Activated gamma-delta T cell treated with anti-CD3 and anti-CD28 coated beads, Interleukin-2, amount 50 U/mL, for 16 hours (primary cell): ENCODE measurements at places on chromosomes 5 and 9.

GRCh38 chr9:90727488-90727887, 74.1 kb upstream of the SYK start:
- DNase-seq = no peak

- DNase-seq = no peak
Observed at GRCh38 chr9:134178768-134179551, 14.6 kb upstream of the RNU6ATAC start.

- DNase-seq = no peak
Observed at GRCh38 chr5:138874771-138875551, at the start of gene LRRTM2. Gene LRRTM2 (minus strand): TSS chr5:138875335. CDS start chr5:138874911, 424 bp downstream.

- DNase-seq = no peak
Observed at GRCh38 chr9:17625644-17626388, 47.0 kb downstream of the SH3GL2 start.

GRCh38 chr5:85896514-85896913, 721.2 kb upstream of the COX7C start:
- DNase-seq = no peak

DNA sequence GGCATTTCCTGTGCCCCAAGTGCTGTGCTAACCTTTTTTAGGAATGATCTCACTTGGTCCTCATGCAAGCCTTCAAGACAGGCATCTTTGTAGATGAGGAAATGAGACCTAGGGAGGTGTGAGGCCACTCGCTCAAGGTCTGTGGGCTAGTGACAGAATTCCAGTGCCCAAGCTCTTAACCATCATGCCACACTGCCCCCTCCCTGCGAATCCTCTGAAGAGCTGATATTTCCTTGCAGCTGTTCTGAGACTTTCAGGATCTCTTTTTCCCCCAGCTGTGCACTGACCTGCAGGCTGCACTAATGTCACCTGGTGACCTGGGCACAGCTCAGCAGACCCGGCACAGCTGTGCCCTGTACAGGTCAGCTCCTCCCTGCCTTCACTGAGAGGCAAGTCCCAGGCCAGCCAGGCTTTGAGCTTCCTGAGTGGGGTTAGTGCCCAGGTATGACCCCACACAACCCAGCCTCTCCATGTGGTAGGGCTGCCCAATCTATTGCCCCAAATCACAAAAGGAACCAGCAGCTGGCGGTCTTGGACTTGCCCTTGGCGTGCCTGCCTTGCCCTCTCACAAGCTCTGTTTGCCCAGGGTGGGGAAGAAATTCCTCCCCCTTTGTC, 32.7 kb downstream of the MORN5 start:
- no peak for DNase-seq

GRCh38 chr5:87732875-87733768, 320.4 kb upstream of the CCNH start:
- DNase-seq = no peak

GRCh38 chr9:128702949-128703615, 779 bp downstream of the PKN3 start:
- no peak for DNase-seq

GRCh38 chr5:43639566-43639965, 36.6 kb downstream of the NNT start:
- DNase-seq = no peak

DNA sequence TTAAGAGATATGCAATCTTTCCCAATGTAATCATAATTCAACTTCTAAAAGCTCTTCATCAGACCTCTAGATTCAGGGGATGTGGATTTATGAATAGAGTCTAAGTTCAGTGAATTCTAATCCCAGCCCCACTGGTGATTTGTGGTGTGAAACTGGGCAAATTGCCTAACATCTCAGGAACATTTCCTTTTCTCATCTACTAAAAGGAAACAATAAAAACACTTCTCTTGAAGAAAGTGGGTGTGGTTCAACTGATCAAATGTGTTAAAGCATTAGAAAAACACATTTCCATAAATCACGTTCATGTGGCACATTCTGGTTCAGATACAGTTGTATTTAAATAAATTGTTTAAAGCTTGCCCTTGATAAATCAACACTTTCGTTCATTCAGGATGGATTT, 631.7 kb upstream of the CDH6 start:
- no peak for DNase-seq

DNA sequence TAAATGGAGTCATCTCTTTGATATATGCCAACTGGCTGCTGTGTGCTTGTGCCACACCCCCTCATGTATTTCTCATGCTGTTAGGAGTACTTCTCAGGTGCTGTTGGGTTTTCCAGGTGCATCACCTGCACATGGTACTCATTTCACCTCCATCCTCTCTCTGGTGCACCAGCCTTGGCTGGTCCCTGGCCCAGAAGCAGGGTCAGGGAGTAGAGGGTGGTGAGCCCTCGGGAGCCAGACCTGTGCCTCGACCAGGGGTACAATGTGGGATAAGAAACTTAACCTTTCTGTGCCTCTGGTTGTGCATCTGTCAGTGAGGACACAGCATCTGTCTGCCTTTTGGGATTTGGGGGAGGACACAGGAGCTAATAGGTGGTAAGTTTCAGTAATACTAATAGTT, 38.5 kb downstream of the SECISBP2 start:
- DNase-seq = no peak

DNA sequence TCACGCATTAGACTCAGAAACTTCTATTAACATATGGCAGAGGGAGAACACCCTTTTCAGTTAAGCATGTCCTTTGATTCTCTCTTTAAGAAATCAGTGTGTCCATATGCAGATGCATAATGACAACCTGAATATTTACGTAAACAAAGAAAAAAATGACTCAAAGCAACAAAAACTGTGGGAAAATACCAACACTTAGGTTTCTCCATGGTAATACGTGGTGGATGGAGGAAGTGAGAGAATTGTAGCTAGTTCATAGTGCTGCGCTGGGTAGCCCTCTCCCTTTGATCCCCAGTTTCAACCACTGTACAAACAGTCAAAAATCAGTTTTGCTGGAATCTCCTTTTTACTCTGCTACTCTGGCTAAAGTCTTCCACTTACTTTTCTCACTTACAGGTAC, 2.0 kb upstream of the MAP3K1 start:
- DNase-seq = no peak

DNA sequence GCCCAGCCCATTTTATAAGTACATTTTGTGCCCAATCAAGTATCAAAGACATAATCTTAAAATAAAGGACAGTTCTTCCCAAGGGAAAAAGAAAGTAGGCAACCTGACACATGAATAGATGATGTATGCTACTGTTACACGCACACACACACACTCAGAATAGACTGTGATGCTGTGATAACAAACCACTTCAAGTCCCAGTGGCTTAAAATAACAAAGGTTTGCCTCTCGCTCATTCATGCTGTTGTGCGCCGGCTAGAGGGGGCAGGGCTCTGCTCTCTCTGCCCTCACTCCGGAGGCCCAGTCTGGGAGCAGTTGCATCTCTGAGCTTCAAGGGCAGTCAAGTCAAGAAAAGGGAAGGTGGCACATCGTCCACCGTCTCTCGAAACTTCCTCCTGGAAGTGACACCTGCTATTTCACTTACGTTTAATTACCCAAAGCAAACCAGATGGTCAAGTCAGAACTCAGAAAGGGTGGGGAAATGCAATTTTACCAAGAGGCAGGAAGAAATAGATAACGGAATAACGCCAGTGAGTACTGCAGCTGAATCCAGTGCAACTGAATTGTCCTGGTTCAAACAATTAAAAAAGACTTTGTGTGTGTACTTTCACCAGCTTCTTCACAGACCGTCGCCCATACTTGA, 43.3 kb downstream of the ANKRD33B start:
- no peak for DNase-seq

GRCh38 chr5:6820851-6821479, 107.7 kb downstream of the TENT4A start:
- no peak for DNase-seq

DNA sequence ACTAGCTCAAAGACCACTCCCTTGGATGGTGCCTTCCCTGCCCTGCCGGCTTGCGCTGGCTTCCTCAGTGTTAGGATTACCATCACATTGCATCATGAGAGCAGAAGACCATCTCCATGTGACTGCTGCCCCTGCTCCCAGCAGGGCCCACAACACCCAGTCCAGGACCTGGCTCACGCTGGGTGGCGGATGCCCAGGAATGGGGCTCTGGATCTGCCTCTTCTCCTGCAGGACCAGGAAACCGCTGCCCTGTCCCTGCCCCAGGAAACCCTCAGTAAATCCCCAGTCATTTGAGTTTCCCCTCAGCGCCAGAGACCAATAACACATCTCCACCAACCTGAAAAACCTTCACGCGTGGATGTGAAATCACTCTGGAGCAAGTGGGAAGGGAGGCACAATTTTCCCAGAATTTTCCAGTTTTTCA, 3.3 kb upstream of the RNF44 start:
- DNase-seq = no peak

DNA sequence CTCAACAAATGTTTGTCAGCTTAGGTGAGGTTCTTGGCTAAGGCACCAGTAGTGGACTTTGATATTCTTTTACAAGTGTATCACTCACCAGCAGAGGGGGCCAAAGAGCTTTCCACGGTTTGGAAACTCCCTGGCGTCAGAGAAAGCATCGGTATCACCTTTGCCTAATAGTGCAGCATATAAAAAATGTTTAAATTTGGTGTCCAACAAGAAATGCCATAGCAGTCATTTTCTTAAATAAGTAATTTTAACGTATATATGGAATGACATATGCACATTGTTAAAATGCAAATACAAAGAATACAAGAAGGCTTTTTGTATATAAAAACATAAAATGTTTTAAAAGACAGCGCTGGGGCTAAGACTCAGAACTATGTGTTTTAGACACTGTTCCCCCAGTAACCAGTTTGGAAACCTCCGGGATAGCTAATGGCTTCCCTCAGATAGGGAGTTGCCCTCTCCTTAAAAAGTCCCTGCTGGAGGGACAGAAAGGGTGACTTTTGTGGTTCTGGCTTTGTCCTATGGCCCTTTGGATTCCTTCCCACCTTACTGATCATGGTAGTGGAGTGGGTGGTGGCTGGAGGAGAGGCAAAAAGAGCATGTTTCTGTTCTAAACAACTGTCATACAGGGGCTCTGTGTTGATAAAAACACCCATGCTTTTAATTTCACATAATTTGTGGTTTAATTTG, 124.6 kb downstream of the GPBP1 start:
- peak; percentile 74 for DNase-seq

DNA sequence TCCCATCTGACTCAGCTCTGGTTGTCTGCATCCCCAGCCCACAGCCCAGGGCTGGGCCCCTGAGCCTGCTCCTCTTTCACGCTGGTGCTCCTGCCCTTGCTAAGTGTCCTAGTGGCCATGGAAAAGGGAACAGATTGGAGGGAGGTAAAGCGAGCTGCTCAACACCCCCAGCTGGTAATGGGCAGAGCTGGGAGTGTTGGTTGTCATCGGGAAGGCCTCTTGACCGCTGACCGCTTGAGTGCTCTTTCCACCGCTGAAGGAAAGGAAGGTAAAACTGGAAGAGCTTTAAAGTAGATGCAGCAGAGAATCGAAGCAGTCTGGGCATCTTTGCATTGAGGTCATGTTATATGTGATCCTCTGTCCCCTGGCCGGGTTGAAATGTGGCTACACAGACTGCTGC, 60.2 kb downstream of the CRB2 start:
- no peak for DNase-seq

DNA sequence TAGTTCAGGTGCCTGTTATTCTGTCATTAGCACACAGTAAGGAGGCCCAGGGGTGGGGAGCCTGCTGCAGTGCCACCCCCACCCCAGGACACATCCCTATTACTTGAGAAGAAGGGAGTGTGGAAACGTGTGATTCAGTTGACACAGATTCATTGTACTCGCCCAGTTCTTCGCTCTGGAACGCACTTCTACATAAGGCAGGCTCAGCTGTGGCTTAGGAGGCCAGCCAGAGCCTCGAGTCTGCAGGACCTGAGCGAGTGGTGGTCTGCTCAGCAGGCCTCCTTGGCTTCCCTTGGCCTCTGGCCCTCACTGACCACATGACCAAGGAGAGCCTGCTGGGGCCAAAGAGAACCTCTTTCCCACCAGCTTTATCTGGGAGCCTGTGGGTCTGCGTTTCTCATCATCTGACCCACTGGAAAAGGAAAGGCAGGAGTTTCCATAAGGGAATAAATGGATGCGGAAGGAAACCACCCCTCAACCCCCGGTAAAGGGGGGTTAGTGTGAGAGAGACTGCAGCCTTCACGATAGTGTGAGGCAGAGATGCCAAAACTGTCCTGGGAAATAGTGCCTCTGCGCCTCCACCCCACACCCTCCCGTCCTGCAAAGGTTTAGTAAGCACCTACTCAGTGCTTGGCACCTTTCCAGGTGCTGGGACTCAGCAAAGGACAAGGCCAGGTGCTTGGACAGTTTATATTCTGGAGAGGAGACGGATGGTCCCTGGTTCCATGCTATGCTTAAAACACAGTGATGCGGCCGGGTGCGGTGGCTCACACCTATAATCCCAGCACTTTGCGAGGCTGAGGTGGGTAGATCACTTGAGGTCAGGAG, 73.7 kb downstream of the PPARGC1B start:
- no peak for DNase-seq

- no peak for DNase-seq
Observed at GRCh38 chr5:57097526-57097925, 76.3 kb upstream of the GPBP1 start.

DNA sequence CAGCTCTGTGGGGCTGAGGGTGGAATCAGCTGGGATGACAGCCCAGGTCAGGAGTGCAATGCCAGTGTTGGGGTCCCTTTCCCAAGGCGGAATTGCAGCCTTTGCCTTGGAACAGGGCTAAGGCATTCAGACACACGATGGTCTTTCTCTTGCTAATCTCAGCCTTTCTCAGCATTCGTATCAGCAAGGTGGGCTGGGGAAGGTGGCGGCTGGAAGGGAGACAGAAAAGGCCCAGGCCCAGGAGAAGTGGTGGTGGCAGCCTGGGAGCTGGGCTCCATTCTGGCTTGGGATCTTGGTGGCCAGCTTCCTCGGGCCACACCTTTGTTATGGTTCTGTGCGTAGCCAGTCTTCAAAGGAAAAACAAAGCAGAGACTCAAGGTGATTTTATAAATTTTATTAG, 1.1 kb upstream of the ARHGEF28 start:
- no peak for DNase-seq

- DNase-seq = peak; percentile 82
Observed at GRCh38 chr9:128863647-128864046, 18.1 kb downstream of the KYAT1 start.

DNA sequence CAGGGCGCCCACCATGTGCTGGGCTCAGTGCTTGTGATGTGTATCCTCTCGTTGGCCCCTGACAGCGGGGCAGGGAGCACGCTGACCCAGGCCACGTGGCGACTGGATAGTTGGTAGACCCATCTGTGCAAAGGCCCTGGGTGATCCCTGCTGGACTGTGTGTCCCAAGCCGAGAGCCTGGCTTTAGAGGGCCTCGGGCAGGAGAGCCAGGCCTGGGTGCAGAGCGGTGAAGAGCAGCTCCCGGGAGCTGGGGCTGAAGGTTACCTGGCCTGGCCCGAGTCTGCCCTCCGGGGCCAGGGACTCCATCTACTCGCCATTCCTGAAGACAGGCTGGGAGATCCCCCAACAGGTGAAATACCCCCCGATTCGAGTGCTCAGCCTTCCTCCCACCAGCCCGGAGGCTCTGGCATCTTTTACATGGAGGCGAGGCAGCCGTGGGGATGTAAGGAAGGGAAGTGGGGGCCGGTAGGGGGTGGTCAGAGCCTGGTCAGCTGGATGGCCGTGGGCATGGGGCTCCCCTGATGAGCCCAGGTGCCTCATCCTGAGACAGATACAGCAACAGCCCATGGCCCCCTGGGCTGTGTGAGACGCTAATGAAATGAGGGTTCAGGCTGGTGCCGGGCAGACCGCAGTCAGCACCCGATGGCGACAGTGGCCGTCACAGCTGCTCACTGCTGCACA, 19.0 kb downstream of the NCS1 start:
- no peak for DNase-seq

GRCh38 chr9:77128125-77128789, 49.1 kb upstream of the VPS13A start:
- no peak for DNase-seq

- no peak for DNase-seq
Observed at GRCh38 chr5:171405615-171406014, 13.8 kb upstream of the FGF18 start.
